ENCODE measurements at places on chromosomes 16 and 17. TPM values are rescaled to one million over a fixed set of nuclear protein-coding genes. Genes with fewer than 3 reads are reported as not detected.

GRCh38 chr17:71237903-71238538 lies 882.8 kb upstream of the SOX9 start:
- no peak for DNase-seq

GRCh38 chr17:32880671-32881453 lies 3.9 kb upstream of the MYO1D start:
- no peak for DNase-seq

KIFC3 gene
- total RNA-seq, result 0.67 TPM

KCNJ12 gene
- not detected for total RNA-seq

WSCD1 gene
- not detected for total RNA-seq

HID1 gene
- total RNA-seq, result 1.7 TPM

TBX6 gene
- total RNA-seq, result 5.4 TPM
